ENCODE measurements at places on chromosomes 12 and 14.

DNA sequence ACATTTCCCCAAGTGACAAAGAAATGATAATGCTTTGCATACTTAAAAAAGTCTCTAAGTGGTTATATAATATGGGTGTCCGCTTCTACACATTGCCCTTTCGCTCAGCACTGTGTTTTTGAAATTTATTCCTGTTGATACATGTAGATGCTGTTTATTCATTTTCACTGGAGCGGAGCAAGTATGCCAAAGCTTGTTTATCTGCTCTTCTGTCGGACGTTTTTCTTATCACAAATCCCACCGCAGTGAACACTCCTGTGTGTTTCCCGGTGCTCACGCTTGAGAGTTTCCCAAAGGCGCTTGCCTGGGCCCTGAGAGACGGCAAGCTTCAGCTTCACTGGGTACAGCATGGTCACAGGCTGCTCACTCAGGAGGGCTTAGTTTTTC is 50.2 kb downstream of the TPCN1 start:
- no peak for DNase-seq

- no peak for DNase-seq
Observed at GRCh38 chr12:68001486-68002466, 12.5 kb downstream of the IFNG-AS1 start.

DNA sequence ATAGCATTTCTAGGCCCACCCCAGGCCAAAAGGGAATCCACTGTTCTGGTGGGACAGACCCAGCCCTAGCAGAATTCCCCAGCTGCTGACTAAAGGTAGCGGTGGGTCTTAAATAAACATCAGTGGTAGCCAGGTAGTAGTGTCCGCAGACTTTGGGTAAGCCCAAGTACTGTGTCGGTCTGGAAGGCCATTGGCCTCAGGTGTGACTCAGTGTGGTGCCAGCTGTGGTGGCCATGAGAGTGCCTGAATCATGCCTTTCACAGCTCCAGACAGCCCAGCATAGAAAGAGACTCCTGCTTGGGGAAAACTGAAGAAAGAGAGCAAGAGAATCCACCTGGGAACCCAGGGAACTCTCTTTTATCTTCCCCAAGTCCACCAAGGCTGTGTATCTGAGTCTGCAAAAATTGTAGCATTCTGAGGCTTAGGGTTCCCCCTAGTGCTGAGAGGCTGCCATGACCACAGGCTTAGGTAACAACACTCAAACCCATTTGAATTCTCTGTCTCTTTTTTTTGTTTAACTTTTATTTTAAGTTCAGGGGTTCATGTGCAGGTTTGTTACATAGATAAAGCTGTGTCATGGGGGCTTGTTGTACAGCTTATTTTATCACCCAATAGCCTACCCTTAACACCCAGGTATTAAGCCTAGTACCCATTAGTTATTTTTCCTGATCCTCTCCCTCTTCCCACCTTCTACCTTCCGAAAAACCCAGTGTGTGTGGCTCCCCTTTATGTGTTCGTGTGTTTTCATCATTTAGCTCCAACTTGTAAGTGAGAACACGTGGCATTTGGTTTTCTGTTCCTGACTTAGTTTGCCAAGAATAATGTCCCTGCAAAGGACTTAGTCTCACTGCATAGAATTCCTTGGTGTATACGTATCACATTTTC is 16.7 kb upstream of the CD163L1 start:
- no peak for DNase-seq

GRCh38 chr12:116673681-116674111 is 64.2 kb downstream of the SPRING1 start:
- DNase-seq, result no peak

- DNase-seq, result no peak
Observed at GRCh38 chr14:94612580-94613554, 676 bp downstream of the SERPINA3 start.

GRCh38 chr12:11040162-11040561 is 9.0 kb upstream of the TAS2R31 start:
- no peak for DNase-seq
